ENCODE measurements at places on chromosomes 5 and 9. TPM values are rescaled to one million over a fixed set of nuclear protein-coding genes. Genes with fewer than 3 reads are reported as not detected.

The HK3 gene
- 4.2 TPM for total RNA-seq

- no peak for DNase-seq
Observed at GRCh38 chr9:120351106-120351505, 228.9 kb downstream of the CDK5RAP2 start.

The MAP1B gene
- 755 TPM for total RNA-seq

DNA sequence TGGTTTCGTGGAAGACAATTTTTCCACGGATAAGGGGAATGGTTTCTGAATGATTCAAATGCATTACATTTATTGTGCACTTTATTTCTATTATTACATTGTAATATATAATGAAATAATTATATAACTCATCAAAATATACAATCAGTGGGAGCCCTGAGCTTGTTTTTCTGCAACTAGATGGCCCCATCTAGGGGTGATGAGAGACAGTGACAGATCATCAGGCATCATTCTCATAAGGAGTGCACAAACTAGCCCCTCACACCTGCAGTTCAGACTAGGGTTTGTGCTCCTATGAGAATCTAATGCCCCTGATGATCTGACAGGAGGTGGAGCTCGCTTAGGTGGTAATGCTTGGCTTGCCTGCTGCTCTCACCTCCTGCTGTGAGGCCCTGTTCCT lies 6.4 kb downstream of the ISCA1 start:
- no peak for DNase-seq

The MYOZ3 gene
- total RNA-seq: 0.17 TPM

- DNase-seq: no peak
Observed at GRCh38 chr9:127015921-127016512, 101.4 kb downstream of the RALGPS1 start.

DNA sequence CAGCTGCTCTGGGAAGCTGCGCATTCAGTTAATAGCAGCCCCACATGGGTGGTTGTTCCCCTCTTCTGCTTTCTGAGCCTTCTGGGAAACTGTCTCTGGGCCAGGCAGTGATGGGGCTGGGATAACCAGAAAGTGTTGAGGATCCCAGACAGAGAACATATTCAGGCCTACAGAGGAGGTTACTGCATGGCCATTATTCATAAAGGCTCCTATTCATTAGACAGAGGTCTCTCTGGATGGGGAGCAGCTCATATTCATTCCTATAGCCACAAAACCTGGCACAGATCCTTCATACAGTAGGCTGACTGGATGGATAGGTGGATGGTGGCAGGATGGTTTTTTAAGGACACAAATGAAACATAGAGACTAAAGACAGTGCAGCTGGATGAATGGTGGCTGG lies 76.3 kb downstream of the HSPA4 start:
- no peak for DNase-seq

- no peak for DNase-seq
Observed at GRCh38 chr5:88683506-88684135, 199.4 kb downstream of the MEF2C start.

DNA sequence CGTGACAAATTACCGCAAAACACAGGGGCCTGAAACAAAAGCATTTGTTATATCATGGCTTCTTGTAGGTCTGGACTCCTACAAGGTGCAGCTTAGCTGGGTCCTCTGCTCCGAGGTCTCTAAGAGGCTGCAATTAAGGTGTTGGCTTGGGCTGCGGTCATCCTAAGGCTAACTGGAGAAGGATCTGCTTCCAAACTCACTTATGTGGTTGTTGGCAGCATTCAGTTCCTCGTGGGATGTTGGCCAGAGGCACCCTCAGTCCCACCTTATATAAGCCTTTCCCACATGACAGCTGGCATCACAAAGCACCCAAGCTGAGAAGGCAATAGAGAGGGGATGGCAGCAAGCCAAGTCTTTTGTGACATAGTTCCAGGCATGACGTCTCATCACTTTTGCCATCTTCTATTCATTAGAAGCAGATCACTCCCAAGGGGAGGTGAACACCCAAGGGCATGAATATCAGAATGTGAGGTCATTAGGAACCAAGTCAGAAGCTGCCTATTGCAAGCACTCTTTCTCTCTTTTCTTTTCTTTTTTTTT lies 47.9 kb upstream of the ZBTB43 start:
- no peak for DNase-seq

The IL3 gene
- not detected for total RNA-seq

DNA sequence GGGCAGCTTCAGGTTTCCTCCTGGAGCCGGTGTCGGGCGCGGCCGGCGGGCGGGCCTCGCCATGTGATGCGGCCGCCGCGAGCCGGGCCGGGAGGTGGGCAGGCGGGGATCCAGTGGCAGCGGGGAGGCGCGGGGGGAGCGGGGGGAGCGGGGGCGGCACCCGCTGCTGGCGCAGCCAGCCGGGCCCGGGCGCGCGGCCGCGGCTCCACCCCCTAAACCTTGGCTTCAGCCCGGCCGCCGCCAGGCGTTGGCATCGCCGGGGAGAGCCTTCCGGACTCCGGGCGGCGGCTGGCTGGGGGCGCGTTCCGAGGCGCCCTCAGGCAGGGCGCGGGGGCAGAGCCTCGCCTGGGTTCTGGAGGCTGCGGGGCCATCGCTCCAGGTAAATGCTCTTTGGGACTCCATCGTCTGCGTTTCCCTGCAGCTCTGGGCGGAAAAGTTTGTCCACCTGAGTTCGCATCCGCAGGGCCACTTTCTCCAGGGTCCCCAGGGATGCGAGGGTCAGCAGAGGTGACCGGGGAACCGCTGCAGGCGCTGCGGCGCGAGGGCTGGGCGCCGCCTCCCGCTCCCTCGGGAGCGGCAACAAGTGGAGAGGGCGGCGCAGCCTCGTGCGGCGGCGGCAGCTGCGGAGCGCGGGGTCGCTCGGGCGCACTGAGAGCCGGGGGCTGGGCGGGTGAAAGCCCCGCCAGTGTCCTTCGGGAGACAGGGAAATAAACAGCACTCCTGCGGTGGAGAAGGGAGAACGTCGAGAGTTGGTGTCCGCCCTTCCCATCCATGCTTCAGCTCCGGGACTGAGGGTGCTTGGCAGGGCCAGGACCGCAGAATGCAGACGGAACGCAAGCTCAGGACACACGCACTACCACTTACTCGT lies at the start of gene ARHGEF28:
TSS of gene ARHGEF28 (plus strand) at position 253 of the 868 bp plus-strand sequence. CDS start 58,656 bp downstream, outside the sequence.
- no peak for DNase-seq

DNA sequence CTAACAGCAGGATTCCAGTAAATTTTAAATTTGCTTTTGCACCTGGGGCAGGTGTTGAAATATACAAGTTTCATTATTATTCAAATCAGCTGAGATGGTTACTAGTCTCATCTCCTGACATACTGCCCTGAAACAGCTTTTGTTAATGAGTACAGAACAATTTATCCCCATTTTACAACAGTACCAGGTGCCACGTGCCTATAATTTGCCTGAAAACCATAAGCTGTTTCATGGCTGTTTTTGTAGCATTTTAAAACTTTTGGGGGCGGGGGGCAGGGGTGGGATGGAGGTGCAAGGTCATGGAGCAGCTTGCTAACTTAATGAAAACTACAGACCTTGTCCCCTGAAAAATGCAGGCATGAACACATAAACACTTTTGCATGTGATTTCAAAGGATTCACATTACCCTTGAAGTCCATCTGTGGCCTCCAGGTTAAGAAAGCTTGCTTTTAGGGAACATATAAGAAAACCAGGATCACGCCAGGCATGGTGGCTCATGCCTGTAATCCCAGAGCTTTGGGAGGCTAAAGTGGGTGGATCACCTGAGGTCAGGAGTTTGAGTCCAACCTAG lies 42.1 kb downstream of the TIMD4 start:
- no peak for DNase-seq

The SPINK13 gene
- total RNA-seq: not detected

DNA sequence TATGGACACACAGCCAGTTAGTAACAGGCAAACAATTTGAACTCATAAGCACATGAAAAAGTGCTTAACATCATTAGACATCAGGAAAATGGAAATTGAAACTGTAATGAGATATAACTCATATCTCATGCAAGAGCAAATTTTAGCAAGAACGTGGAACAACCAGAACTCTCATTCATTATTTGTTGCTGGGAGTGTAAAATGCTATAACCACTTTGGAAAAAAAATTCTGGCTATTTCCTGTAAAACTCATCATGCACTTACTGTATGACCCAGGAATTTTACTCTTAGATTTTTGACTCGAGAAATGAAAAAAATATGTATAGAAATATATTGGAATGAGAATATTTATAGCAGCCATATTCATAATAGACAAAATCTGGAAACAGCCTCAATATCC lies 205.7 kb upstream of the PUM3 start:
- DNase-seq: no peak

GRCh38 chr9:92617951-92618510 lies 51.9 kb downstream of the IPPK start:
- DNase-seq: no peak

- no peak for DNase-seq
Observed at GRCh38 chr5:176667637-176668036, 20.4 kb downstream of the TSPAN17 start.

- DNase-seq: no peak
Observed at GRCh38 chr5:147519380-147519779, 9.5 kb upstream of the DPYSL3 start.

DNA sequence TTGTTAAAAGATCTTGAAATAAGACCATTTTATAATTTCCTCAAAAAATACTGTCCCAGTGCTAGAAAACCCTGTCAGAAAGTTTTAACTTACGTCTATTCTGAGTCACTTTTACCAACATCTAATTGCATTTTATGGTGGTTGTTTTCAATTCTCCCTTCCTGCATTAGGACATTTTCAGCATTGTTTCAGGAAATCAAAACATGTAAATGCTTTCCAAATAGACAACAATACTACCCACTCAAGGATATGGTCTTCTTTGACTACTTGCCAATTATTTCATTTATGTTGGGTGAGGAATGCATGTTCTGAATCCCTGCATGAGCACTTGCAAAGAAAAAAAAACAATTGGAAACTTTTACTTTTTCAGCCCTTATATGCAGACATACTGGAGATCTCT lies 284.6 kb upstream of the PDE4D start:
- no peak for DNase-seq

- DNase-seq: no peak
Observed at GRCh38 chr9:114088571-114089170, 10.4 kb downstream of the KIF12 start.

The TRIP13 gene
- total RNA-seq: not detected

DNA sequence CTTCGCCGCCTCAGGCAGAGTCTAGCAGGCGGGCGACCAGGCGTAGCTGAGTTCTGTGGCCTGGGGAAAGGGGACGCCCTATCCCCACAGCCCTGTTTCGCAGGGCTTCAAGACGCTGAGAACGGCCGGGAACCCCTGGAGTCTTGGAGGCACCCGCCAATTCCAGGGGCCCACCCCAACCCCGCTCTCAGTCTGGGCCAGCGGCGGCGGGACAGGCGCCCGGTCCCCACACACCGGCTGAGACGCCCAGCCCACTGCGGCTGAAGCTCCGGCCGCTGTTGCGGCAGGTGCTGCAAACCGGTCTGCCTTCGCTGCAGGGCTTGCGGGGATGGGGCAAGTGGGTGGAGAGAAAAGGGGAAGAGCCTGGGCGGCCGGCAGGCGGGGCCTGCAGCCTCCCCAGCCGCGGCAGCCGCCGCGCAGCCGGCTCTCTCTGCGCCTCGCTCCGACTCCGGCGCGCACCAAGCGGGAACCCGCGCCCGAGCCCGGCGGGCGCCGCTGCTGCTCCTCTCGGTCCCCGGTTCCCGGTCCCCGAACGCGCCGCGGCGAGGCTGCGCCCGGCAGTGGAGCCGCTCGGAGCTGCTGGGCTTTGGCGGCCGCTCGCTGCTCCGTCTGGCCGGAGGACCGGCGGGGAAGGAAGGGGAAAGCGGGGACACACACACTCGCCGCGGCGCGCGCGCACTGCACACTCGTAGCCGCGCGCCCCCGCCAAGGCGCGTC lies at the start of gene PIP5K1B:
TSS of gene PIP5K1B (plus strand) at position 427 of the 717 bp plus-strand sequence. CDS start 117,375 bp downstream, outside the sequence.
- DNase-seq: peak; percentile 74

GRCh38 chr5:109410389-109411148 lies 795 bp upstream of the PJA2 start:
- DNase-seq: no peak

The CFAP90 gene
- 0.17 TPM for total RNA-seq

The ADAMTS13 gene
- total RNA-seq: 1.3 TPM

GRCh38 chr9:87850391-87850790 lies 32.3 kb upstream of the SPATA31E1 start:
- DNase-seq: no peak

DNA sequence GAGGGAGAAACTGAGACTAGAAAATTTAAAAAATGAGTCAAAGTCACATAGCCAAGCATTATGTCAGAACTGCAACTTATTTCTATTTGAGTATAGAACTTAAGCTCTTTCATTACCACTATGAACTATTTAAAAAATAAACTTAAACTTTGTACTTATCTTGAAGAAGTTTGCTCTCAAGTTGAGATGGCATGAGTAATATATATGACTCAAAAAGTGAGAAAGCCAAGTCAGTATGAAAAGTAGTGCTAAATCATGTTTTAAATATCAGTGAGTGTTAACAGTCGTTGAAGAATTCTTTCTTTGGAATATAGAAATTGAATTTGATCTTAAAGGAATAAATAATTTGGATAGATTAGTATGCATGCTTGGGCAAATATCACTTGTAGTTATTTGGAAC lies 36.3 kb upstream of the CDH10 start:
- DNase-seq: no peak

The GOLGA2 gene
- total RNA-seq: 104 TPM

DNA sequence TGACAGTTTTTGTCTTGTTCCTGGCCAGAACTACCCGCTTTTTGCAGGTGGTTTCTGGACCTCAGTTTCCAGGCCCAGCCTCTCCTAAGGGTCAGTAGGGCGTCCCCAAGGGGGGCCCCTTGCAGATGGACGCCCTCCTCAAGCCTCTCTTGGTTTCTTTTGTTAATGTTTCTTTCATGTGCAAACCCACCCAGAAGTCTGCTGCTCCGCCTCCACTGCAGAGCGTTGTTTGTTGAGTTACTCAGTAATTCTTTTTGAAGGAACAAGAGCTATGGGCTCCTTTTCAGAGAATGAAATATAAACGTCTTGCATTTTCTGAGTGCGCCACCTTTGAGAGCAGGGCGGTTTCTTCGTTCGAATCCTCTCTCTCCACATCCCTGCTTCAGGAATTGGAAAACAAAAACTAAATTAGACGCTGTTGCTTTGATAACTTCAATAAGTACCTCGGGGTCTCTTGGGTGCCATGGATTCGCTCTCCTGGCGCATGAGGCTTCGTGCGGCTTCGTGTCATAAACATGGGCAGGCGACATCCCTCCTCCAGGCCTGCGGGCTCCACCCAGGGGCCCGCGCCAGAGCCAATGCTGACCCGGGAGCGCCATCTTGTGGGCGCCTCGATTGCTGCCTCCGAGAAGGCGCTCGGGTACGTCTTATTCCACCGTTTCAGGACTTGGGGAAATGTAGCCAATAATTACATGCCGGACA lies 38.3 kb upstream of the CKMT2 start:
- no peak for DNase-seq

The SLC24A2 gene
- not detected for total RNA-seq

The INSYN2B gene
- total RNA-seq: not detected

DNA sequence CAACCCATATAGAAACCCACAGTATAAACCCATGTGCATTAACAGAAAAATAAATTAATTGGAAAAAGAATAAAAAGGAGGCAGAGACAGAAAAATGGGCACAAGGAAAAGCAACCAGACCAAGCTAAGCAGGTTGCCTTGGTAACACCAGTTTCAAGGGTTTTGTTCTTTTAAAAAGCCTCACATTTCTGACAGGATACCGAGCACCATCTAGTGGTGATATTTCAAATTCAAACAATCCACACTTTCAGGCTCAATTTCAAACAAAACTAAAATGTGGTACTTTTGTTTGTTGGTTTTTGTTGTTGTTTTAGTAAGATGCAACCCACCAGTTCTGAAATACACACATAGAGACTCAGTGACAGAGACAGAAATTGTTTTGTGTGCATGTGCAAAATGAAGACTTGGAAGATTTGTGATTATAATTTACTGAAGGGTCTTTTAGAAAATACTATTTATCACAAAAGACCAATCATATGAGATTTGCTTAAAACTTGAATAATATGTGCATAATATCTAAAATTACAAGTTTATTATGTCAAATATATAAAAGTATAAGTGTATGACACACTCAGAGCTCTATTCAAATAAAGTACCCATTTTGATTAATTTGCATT lies 318.2 kb downstream of the SLCO4C1 start:
- DNase-seq: no peak

All from esophagus muscularis mucosa (tissue), 4 donors.